Ureter (tissue), 1 donor: ENCODE measurements at places on chromosomes 2 and 18. TPM values are rescaled to one million over a fixed set of nuclear protein-coding genes. Genes with fewer than 3 reads are reported as not detected.

Gene UGT1A10
- 3.0 TPM for total RNA-seq

Gene SLC23A3
- 1.6 TPM for total RNA-seq

Gene SLC9A4
- total RNA-seq = 23.5 TPM

Gene KLF11
- 18.8 TPM for total RNA-seq

Gene HIBCH
- total RNA-seq = 62.3 TPM

Gene PTH2R
- not detected for total RNA-seq

DNA sequence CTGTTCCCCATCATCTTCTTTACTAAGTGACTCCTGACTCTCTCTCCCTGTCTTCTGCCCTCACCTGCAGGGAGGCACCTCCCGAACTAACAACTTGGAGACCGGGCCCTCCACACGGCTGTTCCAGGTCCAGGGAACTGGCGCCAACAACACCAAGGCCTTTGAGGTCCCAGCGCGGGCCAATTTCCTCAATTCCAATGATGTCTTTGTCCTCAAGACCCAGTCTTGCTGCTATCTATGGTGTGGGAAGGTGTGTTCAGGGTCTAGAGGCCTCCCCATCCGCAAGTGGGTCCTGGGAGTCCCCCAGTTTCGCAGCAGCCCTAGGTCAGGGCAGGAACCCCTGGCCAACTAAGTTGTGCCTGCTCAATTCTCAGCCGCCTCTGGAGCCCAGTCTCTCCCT lies 15.5 kb downstream of the VIL1 start:
- no peak for DNase-seq

- no peak for DNase-seq
These were observed 5.8 kb upstream of the TAF1B start for GRCh38 chr2:9837451-9837850.

DNA sequence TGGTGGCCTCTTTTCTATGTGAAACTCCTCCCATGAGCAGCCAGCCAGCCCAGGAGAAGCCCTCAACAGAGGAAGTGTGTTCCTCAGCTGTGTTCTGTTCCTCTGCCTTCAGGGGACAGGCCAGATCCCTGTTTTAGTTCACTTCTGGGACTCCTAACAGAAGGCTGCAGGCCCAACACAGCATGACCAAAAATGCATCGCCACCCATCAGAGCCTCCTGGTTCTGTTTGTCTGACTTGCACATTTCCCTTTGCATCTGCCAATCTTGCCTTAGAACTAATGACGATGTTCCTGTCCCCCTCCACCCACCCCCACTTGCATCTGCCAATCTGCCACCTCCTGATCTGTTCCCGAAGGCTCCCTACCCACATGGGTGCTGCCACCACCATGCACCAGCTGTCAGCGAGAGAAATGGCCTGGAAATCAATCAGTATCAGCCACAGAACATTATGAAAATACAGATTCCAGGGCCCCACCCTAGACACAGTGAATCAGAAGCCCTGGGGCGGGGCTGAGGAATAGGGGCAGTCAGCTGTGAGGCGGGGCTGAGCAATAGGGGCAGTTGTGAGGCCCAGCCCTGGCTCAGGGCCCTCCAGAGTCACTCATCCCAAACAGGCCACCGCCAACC lies 51.0 kb downstream of the FAM168B start:
- DNase-seq = no peak

DNA sequence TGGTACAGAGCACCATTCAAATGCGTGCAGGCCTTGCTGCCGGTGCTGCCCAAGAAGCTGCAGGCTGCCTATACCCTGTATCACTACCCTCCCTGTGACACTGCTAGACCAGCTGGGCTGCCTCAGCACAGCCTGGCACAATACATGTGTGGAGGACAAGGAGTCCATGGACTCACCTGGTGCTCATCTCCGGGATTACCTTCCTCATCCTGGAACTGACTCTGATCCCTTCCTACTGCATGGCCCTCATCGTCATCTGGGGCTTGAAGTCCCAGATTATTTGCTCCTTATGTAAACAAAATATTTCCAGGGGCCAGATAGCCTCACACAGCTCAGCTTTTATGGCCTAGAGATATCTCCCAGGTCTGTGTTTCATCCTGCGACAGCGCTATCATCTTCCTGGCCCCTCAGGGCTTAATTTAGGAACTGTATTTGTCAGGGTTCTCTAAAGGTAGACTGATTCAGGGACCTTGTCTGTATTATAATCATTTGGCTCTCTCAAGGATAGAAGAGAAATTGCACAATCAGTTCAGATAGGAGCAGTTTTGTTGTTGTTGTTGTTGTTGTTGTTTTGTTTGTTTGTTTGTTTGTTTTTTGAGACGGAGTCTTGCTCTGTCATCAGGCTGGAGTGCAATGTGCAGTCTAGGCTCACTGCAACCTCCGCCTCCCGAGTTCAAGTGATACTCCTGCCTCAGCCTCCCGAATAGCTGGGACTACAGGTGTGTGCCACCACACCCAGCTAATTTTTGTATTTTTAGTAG lies 42.9 kb downstream of the WDR75 start:
- DNase-seq = no peak

GRCh38 chr2:170176212-170176611 lies 1.7 kb upstream of the MYO3B start:
- no peak for DNase-seq

DNA sequence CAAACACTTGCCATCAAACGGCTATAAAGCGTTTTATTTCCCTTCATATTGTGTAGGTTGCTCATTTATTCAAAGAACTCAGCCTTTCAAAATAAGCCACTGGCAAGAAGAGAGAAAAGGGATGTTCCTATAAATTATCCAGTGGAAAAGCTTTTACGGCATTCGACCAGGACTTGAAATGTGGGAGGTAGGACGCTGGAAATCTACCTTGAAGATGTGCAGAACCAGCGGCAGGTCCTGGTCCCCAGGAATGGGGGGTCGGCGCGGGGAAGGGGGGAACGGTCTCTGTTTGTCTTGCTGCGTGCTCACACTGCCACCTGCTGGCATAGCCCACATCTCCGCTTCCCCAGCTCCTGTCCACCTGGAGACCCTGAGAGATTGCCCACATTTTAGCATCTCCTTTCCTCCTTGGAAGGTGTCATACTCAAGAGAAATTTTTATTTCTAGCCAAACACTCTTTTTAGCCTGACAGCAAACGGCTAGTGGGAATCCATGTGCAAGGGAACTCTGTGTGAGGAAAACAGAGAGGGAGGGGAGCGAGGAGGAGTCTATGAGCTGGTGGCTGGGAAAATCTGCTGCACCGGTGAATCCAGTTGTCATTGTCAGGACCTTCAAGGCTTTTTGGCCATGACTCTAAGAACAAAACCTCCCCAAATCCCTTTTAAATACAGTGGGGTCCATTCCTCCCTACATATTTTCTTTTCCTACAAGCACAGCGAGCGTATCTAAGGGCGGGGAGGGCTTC lies 349.0 kb upstream of the PKDCC start:
- DNase-seq = no peak

DNA sequence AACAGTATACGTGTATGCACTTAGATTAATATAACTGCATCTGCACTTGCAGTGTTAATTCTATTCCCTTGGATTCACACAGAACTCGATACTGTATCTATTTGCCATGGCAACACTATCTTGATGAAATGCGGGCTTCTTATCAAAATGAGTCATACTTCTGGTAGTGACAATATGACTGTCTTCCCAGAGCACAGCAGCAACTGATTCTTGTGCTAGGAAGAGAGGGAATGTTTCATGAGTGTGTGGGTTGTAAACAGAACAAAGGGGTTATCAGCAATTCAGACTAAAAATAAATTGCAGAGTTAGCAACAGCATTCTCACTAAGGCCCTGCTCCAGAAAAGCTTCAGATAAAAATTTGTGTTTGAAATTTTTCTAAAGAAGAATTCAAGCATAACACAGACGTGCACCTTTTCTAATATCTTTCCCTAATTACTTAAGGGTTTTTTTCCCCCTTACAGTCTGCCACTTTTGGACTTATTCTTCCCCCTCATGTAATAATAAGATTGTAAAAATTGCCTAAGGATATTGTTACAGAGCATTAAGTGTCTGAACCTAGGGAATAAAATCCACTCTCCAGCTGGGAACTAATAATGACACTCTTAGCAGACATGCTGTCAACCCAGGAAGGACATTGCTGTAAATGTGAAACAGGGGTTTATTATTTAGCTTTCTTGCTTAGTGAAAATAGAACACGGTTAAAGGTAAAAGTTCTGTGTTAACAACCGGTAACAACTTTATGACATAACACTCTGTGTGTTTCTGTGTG lies 99.9 kb upstream of the SLC38A11 start:
- no peak for DNase-seq

GRCh38 chr2:46719487-46719886 lies 196.1 kb downstream of the MCFD2 start:
- DNase-seq = no peak

GRCh38 chr2:227720680-227721079 lies 2.9 kb upstream of the SLC19A3 start:
- no peak for DNase-seq

DNA sequence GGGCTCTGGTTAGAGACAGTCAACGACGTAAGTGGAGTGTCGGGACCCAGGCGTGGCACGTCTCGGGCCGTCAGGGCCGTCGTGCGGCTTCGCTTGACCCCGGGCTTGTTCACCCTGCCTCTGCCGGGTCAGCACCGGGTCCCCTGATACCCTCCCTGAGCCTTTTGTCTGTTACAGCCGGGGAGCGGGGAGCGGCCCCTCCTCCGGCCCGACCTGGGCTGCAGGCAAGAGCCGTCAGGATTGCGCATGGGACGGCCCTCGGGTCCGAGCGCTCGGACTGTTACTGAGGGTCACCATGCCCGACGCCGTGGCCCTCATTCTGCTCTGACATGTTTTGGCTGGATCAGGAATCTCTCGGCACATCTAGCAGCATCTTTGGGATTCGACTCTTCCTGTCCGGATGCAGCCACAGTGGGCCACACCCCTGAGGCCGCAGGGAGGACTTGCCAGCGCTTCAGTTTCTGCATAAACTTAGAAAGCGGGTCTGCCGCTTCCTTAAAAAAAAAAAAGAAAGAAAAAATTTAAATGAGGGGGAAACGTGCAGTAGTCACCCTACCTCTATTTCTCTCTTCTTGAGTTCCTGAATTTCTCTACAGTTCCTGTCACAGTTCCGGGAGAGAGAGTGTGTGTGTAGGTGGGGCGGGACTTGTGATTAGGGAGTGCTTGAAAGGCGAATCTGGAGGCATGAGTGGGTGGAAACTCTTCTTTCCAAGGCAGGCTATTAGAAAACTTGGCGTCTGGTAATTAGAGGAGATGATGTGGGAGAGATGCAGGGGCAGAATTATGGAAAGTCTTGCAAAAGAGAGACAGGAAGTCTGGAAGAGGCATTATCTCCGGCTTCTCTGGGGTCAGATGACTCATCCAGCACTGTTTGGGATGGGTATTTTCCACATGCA lies 909 bp downstream of the TMEM87B start:
- peak; percentile 84 for DNase-seq

GRCh38 chr18:29271501-29271900 lies 1094.6 kb upstream of the CDH2 start:
- DNase-seq = no peak
